ENCODE measurements at places on chromosomes 6 and 20. TPM values are rescaled to one million over a fixed set of nuclear protein-coding genes. Genes with fewer than 3 reads are reported as not detected.

The KCNB1 gene
- total RNA-seq: 0.52 TPM

The EYS gene
- total RNA-seq: 0.60 TPM

The C6orf163 gene
- total RNA-seq: 10.0 TPM

The SUMO4 gene
- total RNA-seq: 3.4 TPM

- DNase-seq: no peak
Observed at GRCh38 chr6:34671801-34672656, 24.5 kb downstream of the ILRUN start.

DNA sequence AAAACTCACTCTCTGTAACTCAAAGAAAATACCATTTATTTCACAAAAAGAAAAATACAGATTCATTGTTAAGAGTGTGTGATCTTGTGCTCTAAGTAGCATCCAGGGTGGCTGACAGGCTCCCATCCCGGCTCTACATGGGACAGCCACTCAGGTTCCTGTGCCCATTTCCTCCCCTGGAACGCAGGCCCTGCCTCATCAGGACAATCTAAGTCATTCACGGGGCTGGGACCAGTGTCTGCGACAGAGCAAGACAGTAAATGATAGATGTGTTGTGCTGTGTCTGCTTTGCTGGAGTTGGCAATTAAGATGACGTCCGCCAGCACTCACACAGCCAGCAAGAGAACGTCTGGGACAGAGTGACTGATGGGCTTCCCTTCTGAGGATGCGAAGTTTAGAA lies 6.9 kb upstream of the FAM209A start:
- no peak for DNase-seq

DNA sequence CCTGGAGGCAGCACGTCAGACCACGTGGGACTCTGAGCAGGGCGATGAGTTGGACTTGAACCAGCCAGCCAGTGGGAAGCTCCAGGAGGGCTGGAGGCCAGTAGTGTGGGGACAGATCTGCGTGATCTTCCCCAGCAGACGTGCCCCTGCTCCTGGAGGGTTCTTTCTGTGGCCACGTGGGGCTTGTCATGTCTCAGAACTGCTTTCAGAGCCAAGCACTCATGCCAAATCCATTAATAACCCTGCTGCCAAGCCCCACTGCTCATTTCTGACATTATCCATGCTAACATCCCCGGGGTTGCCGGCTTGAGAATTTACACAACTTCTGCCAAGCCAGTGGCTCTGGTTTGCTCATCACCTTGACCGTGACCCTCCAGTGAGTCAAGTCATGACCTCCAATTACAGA lies 38.3 kb downstream of the SIRPA start:
- no peak for DNase-seq

DNA sequence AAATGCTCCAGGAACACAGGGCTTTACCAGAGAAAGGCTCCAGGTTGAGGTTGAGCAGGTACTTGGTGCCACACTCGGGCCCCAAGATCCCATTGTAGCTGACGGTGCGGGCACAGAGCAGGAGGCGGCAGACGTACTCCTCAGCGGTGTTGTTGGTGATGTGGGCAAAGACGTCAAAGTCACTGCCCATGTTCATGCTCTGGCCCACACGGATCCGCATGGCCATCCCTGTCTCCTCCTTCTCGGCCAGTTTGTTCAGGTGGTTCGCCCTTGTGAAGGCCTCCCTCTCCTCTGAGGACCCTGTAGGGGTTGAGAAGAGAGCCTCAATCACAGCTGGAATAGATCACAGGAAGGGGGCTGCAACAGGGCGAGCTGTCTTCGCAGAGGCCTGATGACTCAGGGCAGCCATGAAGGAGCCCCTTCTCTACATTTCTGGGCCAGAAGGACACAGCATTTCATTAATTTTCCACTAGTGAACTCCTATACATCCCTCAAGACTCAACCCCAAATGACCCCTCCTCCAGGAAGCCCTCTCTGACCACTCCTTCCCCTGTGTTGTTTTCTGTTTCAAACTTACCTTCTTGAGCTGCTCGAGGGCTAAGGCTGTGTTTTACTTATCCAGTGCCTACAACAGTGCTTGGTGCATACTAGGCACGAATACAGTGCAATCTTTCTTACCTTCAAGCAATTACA lies 26.8 kb downstream of the TGM2 start:
- no peak for DNase-seq

DNA sequence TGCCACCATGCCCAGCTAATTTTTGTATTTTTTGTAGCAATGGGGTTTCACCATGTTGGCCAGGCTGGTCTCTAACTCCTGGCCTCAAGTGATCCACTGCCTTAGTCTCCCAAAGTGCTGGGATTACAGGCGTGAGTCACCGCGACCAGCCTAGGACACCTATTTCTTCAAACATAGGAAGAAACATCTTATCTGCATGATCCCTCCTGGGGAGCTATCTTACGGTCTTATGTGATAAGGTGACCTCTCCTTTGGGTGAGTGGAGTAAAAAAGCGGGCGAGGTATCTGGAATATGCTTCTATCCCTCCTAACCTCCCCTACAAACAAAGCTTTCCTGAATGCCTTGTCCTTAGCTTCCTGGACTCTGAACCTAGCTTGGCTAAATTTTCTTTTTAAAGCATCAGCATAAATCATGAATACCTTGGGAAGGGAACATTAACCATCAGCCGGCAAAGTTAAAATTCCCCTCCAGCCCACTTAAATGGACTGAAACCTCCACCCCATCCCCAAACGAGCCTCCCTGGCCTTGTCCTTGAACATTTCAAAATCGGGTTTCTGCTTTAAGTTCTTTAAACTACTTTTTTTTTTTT lies 24.5 kb downstream of the RIPOR3 start:
- no peak for DNase-seq

- DNase-seq: no peak
Observed at GRCh38 chr20:50876816-50877215, 54.4 kb downstream of the ADNP start.

GRCh38 chr6:135305684-135306083 lies 124.6 kb downstream of the MYB start:
- no peak for DNase-seq

All from mesothelial cell of epicardium (in vitro differentiated cells).